ENCODE measurements at places on chromosomes 12 and 14.

GRCh38 chr14:67514650-67515385, 18.3 kb upstream of the PLEKHH1 start:
- no peak for DNase-seq

DNA sequence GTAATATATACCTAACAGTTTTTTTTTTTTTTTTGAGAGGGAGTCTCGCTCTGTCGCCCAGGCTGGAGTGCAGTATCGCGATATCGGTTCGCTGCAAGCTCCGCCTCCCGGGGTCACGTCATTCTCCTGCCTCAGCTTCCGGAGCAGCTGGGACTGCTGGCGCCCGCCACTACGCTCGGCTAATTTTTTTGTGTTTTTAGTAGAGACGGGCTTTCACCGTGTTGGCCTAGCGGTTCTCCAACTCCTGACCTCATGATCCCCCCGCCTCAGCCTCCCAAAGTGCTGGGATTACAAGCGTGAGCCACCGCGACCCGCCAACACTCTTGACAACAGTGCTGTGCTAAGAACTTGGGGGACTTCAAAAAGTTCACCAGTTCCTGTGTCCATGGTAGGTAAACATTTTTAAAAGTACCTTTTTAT, 63.5 kb downstream of the FOXG1 start:
- no peak for DNase-seq

- DNase-seq: no peak
Observed at GRCh38 chr12:22529281-22530060, 14.9 kb downstream of the C2CD5 start.

GRCh38 chr12:56602239-56602638, 27.9 kb downstream of the BAZ2A start:
- no peak for DNase-seq

- no peak for DNase-seq
Observed at GRCh38 chr14:61608245-61609165, 86.8 kb upstream of the HIF1A start.

- DNase-seq: no peak
Observed at GRCh38 chr14:80425686-80426085, 214.4 kb upstream of the DIO2 start.

- no peak for DNase-seq
Observed at GRCh38 chr12:108104657-108105056, 24.4 kb upstream of the WSCD2 start.

GRCh38 chr12:98149691-98150210, 365.6 kb upstream of the TMPO start:
- no peak for DNase-seq

GRCh38 chr14:64769096-64770020, 65.1 kb downstream of the PLEKHG3 start:
- DNase-seq: no peak

DNA sequence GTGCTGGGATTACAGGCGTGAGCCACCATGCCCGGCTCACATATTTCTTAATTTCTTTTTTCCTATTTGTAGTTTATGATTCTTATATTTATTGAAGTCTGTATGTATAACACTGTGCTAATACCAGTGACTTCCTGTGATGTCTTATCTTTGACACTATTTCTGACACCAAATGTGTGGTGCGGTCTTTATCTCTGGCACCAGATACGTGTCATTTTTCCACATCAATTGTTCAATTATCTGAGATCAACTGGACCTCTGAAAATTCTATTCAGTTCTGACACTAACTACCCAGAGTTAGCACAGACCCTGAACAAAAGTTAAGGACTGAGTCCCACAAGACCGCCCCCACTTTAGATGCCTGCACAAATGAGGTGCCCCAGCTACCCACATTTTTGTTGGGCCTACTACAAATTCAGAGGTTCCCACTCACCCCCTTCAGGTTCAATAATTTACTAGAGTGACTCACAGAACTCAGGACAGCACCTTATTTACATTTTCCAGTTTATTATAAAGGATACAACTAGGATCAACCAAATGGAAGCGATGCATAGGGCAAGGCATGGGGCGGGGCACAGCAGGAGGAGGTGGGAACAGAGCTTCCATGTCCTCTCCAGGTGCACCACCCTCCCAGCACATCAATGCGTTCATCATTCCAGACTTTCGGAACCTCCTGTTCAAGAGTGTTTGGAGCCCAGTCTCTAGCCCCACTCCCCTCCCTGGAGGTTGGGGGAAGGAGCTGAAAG, 11.6 kb upstream of the SRSF9 start:
- DNase-seq: no peak

GRCh38 chr14:54772451-54772881, 130.2 kb downstream of the GCH1 start:
- no peak for DNase-seq

- no peak for DNase-seq
Observed at GRCh38 chr14:58737511-58737910, 99.7 kb downstream of the DACT1 start.

GRCh38 chr12:106452309-106452708, 94.8 kb downstream of the POLR3B start:
- no peak for DNase-seq

- DNase-seq: no peak
Observed at GRCh38 chr14:103686831-103687485, 28.3 kb downstream of the XRCC3 start.

- no peak for DNase-seq
Observed at GRCh38 chr12:61011767-61012423, 1248.3 kb upstream of the USP15 start.

- DNase-seq: no peak
Observed at GRCh38 chr12:46153268-46153872, 115.5 kb downstream of the SLC38A1 start.

DNA sequence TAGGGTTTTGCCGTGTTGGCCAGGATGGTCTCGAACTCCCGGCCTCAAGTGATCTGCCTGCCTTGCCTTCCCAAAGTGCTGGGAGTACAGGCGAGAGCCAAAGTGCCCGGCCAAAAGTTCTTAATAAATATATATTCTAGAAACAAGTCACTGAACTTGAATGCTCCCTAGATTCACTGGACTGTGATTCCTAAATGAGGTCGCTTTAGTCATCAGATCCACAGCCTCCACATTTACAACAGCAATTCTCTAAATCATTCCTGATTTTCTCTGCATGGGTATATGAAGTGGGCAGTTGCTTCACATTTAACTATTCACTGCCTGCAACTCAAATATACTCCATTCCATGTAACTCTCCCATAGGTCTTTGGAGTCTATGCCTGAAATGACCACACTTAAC, 813.0 kb downstream of the GALC start:
- no peak for DNase-seq

GRCh38 chr12:49987625-49988303, 15.0 kb downstream of the AQP6 start:
- DNase-seq: no peak

DNA sequence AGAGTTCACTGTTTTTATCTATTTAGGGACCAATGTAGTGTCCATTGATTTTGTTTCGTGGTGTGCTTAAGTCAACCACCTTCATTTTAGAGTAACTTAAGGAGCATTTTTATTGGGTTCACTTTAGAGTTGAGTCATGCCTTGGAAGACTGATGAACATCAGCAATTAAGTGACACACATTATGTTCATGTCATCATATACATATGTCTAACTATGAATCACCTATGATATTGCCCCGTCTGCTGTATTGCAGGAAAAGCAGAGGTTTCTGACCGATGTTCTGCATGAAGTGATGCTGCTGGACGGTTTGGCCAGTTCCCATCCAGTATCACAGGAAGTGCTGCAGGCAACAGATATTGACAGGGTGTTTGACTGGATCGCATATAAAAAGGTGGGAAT, 227.1 kb downstream of the TRHDE start:
- DNase-seq: no peak

DNA sequence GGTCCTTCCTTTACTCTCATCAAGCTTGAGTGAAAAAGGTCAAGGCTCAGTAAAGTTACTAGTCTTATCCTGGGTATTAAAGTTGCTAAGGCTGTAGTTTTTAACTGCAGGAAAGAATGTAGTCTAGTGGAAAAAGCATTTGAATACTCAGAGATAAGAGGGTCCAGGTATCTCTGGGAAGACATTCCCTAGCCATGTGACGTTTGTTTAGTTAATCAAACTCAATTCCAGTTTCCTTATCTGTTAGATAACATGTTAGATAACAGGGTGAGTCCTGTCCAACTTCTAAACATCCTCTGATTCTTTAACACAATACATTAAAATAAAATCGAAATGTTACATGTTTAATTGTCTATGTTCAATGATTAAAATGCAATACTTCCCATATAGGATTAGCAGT, 720.7 kb upstream of the LMO3 start:
- no peak for DNase-seq

DNA sequence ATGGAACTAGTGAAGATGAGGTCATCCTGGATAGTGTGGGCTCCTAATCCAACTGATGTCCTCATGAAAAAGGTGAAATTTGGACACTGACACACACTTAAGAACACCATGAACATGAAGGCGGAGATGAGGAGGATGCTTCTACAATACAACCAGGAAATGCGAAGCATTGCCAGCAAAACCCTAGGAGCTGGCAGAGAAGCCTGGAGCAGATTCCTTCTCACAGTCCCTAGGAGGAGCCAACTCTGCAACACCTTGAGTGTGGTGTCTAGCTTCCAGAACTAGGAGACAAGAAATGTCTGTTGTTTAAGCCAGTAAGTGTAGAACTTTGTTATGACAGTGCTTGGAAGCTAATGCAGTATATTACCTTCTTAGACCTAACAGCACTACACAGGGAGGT, 191.9 kb upstream of the PWP1 start:
- DNase-seq: no peak

DNA sequence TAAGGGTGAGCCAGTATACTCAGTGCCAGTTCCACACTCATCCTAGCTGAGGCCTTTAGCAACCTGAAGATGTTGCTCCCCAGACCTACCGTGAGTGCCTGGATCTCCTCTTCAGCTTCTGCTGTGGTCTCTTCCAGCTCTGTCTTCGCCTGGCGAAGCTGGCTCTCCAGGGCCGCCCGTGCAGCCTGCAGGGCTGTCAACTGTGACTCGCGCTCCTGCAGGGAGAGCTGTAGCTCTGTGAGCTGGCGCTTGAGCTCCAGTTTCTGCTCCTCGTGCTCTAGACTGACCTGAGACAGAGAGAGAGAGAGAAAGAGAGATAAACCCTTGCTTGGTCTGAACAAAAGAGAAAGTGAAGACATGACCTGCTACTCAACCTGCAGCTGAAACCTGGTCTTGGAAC, 84.0 kb downstream of the PRKAB1 start:
- DNase-seq: no peak

DNA sequence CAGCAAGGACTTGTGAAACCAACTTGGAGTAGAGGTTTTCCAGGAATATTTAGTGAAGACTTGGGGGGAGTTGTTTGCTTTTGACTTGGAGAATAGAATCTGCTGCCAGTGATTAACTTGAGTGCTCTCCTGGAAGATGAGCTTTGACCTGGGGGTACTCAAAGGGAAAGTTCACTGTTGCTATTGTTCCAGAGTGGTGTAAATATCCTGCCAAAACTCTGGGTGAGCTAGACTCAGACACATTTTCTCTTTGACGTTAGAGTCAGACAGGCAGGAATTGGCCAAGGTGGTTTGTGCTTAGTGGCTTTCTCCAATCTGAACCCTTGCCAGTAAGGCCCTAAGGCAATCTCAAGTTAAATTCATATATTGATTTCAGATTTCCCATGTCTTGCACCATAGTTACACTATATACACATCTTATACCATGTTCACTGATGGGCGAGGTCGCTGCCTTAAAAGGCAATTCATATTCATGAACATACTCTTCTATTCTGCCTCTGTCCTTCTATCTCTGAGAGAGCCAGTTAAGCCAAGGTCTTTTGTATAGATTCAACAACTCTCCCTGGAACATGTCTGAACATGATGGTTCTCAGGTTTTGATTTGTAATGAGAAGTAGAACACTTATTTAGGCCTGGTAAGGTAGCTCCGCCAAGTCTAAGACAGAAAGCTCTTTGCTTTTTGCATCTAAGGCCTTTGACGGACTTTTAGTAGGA, 204.6 kb upstream of the SLC38A2 start:
- DNase-seq: no peak

DNA sequence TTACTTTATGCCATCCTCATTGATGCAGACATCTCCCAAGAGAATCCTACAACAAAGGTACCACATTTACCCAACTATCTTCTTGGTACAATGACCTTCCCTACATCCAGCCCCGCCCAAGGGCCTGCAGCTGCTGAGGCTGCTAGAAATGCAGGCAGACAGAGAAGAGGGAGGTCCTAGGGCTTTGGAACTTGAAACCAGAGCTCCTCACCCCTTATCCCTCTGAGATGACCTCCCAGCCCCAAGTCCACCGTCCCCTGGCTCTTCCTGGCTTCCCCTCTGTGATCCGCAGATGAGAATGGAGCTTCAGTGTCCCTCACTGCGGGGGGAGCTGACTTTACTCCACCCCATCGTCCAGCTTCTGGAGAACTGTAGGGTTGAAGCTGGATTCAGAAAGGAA, 1.6 kb upstream of the TNFRSF1A start:
- no peak for DNase-seq

GRCh38 chr12:124379938-124380754, 85.3 kb downstream of the RFLNA start:
- DNase-seq: no peak

- DNase-seq: no peak
Observed at GRCh38 chr12:52119398-52120254, 40.1 kb downstream of the SMIM41 start.

- no peak for DNase-seq
Observed at GRCh38 chr14:93945070-93945399, 17.9 kb downstream of the FAM181A start.

DNA sequence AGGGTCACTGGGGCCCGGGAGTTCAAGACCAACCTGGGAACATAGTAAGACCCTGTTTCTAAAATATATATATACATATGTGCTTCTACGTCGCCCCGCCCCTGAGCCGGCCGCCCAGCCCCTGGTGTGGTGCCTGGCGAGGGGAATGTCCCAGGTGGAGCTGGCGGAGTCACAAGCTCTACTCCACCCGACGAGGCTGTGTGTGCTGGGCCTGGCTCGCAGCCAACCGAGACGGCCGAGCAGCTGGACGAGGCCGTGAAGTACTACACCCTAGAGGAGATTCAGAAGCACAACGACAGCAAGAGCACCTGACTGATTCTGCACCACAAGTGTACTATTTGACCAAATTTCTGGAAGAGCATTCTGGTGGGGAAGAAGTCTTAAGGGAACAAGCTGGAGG, 22.1 kb upstream of the ITPK1 start:
- no peak for DNase-seq

- DNase-seq: no peak
Observed at GRCh38 chr12:23049180-23049579, 424.2 kb downstream of the ETNK1 start.

DNA sequence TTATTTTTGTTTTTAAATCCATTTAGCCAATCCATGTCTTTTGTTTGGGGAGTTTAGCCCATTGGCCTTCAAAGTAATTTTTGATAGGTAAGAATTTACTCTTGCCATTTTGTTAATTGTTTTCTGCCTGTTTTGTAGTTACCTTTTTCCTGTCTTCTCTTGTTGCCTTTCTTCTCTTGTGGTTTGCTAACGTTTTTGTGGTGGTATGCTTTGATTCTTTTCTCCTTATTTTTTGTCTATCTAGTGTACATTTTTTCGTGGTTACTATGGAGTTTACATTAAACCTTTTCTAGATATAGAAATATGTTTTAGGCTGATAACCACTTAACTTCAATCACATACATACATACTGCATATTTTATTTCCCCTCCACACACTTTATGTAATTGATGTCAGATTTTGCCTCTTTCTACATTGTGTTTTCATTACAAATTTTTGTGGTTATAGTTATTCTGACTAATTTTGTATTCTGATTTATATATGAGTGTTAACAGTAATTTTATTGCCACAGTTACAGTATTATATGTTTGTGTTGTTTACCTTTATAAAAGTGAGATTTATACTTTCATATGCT, 19.2 kb upstream of the PPP1R12A start:
- DNase-seq: no peak
